ENCODE measurements at places on chromosomes 5 and 9.

- DNase-seq, result no peak
Measured at GRCh38 chr5:52703321-52703720, 84.4 kb upstream of the ITGA1 start.

GRCh38 chr5:72221541-72221940, 98.5 kb downstream of the MRPS27 start:
- no peak for DNase-seq

DNA sequence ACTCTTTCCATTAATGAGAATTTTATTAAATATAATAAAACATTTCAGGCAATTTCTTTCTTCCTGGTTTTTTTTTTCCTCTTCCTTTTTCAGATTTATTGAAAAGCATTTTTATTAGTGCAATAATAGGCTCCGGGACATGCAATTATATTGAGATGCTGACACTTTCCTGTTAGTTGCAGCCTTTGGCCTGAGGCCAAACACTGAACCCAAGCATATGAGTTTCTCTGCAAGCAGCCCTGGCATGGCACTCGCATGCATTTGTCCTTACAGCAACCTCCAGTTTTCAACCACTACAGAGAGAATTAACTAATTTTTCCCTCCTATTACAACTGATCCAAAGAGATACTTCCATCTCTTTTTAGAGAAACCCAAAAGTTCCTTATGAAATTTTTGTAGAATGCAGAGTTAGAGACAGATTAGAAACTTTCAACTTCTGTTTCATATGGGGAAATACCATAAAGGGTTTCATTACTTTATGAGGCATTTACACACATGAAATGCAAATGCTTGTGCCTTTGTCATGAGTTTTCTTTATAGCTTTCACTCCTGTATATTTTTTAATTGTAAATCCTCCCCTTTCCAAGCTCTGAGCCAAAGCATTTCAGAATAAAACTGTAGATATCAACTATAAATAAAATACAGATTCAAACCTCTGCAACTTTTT, 183.0 kb downstream of the CETN3 start:
- DNase-seq, result no peak

GRCh38 chr5:135106610-135107471, 72.8 kb upstream of the PITX1 start:
- no peak for DNase-seq

DNA sequence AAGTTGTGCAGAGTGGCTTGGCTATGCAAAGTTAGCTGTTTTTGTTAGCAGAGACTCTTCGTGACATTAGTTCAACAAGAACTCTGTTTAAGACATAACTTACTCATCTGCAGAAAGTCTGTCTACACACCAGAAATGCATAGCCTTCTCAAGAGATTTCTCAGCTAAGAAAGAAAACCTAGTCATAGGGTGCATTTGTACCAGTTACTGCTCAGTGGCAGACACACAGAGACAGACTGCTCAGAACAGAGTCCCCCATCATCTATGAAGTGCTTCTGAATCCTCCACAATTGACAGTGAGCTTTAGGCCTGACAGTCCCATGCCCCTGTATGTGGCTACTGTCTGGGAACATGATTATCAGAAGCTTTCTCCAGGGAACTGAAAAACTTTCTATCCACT, 56.1 kb upstream of the IFNK start:
- DNase-seq, result no peak

GRCh38 chr9:3508078-3508431, 17.7 kb downstream of the RFX3 start:
- no peak for DNase-seq

DNA sequence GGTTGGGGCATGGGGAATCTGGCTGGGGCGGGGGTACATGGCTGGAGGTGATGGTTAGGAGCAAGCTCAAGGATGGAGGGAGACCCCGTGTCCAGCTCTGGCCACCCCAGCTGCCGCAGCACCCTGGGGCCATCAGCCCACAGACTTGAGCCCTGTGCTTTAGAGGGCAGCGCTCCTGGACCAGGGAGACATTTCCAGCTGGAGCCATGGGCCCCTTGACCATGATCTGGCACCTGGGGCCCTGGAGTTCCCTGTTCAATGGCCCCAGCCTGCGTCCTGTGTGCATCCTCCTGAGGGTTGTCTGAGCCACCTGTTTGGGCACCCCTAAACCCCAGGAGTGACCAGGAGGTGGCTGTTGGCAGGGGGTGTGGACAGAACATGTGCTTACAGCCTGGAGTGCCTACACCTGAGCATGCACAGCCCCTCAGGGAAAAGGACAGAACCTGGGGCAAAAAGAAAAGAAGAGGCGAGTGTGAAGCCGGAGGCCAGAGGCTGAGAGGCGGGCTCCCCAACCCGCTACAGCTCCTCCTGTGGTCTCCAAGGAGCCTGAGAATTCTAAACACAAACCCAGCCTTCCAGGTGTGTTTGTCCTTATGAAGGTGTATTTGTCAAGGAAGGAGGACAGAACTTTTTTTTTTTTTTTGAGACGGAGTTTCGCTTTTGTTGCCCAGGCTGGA, 126.7 kb downstream of the C9orf50 start:
- no peak for DNase-seq

DNA sequence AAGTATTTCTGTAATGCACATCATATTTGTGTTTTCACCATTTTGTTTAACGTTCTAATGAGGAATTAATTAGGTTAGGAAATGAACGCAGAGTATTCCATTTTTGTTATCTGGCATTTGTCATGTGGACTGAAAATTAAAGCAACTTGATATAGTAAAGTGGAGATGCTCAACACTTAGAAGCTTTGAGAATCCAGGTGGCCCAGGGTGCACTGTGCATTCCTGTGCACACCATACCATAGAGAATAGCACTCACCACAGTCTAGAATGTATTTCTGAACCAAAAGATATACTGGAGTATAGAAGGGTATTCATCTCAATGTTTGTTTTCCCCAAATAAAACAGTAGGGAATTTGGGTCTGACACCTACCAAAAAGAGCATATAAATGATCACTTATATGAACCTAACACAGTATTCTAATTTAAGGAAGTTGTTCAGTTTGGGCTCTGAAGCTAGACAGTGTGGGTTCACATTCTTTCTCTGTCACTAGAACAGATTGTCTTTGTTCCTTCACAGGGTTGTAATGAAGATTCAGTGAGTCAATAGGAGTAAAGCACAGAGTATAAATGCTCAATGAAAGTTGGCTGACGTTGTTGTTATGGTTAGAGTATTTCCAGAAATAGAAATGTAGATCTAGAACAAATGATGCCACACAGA, 125.6 kb upstream of the DMRT1 start:
- DNase-seq, result no peak

GRCh38 chr9:33192493-33193255, 25.5 kb upstream of the B4GALT1 start:
- no peak for DNase-seq

DNA sequence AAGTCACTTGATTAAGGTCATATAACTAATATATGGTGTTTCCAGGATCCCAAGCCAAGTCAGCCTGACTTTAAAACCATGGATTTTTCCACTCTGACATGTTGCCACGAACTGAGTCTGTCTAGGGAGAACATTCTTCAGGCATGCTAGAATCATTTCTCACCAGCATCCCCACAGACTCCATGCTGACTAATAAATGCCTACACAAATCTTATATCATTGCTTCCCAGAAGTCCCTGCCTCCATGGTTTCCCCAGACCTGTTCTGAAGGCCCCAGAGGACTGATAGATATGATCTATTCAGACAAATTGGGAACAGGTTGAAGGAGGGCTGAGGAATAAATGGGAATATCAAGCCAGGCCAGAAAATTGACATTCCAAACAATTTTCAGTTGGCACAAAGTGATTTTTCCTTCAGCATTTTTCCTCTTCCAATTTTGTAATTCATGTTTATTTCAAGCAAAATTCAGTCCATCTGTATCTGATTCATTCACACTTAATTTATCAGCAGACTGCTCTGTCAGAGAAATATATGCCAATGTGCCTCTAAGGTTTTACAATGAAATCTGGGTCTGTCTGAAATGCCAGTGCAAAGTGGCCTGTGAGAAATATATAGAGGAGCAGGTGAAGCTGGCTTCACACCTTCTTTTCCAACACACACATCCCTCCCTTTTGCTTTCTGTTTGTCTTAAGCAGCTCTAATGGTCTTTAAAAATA, 413.6 kb upstream of the TNC start:
- DNase-seq, result no peak

DNA sequence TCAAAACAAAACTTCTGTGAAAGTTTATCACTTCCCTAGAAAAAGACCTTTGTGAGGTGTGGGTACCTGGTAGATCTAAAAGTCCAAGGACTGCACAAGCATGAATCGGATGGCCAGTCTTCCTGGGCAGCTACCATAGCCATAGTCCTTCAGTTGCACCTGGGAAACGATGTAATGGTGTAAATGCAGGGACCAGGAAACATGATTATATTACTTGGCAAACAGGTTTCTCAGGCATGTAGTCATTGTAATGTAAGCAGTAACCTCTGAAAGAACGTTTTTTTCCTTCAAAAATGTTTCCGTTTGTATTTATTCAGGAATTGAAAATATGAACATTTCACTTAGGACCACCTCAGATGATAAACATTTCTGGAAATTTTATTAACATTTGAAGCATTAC, 433.4 kb downstream of the DTWD2 start:
- no peak for DNase-seq

GRCh38 chr5:1013238-1013947, 4.8 kb downstream of the NKD2 start:
- no peak for DNase-seq

DNA sequence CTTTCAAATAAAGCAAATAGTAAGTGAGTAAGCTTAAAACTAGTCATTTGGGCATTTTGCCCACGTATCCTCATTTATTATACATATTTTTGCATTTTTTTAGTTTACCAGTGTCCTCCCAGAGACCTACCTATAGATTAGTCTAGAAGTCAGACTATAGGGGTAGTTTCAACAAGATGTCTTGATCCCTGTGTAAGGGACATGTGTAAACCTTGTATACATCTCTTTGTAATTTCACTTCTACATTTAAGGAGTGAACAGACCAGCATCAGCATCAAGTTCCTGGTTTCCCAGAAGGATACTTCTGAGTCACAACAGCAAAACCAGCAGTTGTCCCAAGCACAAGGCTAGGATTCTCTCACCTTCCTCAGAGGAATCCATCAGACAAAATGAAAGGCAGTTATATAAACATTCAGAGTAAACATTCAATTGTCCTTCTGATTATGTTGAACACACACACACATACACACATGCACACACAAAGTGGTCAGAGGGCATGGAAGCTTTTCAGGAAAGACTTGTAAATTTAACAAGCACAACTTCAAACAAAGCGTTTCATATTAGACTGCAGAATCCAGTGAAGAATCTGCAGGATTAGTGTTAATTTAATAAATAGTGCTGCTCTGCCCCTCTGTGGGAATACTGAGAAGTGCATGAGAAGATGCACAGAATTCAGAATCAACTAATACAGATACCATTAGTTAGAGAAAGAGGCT, 55.4 kb downstream of the HINT1 start:
- DNase-seq, result peak; percentile 16

- DNase-seq, result no peak
Measured at GRCh38 chr5:95591490-95591901, 28.4 kb upstream of the GPR150 start.

DNA sequence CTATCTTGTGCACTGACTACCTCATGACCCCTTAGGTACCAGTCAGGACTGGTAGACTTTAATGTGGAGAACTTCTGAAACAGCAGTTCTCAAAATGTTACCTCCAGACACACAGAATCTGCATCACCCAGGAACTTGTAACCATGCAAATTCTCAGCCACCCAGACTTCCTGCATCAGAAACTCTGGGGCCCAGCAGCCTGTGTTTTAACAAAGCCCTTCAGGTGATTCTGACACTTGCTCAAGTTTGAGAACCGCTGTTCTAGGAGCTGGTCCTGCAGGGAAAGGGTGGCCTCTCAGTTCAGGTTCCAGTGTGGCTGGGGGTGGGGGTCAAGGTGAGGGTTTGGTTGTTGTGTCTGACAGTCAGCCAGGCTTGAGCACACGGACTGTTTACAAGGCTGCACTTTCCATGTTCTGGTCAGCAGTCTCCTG, 28.4 kb downstream of the ZFP62 start:
- DNase-seq, result peak; percentile 43

- no peak for DNase-seq
Measured at GRCh38 chr9:34629491-34629808, 584 bp upstream of the ARID3C start.

DNA sequence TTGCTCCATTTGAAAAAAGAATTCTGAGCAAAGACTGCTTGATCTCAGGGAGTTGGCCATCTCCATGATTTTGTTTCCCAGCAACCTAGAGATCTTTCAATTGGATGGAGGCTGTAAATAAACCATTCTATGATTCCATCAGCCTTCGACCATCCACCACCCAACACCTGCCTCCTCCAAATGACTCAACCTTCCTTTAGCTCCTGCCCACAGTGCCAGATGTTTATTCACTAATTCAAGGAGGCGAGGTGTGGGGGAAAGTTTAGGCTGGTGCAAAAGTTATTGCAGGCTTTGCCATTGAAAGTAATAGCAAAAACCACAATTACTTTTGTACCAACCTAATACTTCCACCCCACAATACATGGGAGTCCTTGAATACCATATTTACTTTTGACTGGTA, 327.5 kb downstream of the CAAP1 start:
- no peak for DNase-seq

DNA sequence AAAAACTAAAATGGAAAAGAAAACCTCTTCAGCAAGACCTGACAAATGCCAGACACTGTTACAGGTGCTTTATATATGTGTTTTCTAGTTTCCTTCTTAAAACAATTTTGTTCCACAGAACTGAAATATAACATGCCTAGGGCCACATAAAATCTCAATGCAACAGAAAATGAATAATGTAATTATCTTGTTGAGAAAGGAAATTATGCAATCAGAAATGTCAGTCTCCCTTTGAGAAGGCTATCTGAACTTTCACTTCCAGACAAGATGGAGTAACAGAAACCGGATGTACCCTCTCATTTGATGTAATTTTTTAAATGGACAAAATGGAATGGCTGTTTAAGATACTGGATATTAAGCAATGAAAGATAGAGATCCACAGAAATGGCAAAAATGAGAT, 79.2 kb downstream of the AGTPBP1 start:
- no peak for DNase-seq

GRCh38 chr5:146878476-146879172, at the start of gene PPP2R2B:
TSS of gene PPP2R2B (minus strand) at chr5:146878757.
- DNase-seq, result no peak

DNA sequence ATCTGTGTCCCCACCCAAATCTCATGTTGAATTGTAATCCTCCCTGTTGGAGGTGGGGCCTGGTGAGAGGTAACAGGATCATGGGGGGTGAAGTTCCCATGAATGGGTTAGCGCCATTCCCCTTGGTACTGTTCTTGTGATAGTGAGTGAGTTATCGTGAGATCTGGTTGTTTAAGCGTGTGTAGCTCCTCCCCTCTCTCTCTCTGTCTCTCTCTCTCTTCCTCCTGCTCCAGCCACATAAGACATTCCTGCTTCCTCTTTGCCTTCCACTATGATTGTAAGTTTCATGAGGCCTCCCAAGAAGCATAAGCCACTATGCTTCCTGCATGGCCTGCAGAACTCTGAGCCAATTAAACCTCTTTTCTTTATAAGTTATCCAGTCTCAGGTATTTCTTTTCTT, 28.8 kb downstream of the C5orf15 start:
- DNase-seq, result no peak

DNA sequence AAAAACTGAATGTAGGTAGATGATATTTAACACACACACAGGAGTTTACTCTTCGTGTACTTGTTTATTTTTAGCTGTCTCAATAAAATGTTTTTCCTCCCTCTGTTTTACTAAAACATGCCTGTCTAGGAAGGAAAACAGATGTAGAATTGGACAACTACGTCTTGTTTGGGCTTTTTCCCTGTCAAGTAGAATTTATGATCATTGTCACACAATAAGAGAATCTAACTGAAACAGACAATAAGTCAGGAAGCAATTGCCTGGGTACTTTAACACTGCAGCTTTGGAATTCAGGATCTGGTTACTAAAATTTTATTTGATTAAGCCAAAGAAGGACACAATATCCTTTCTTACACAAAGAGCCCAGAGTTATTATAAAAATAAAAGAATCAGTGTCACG, 164.2 kb downstream of the ZDHHC21 start:
- no peak for DNase-seq

Data from GM19239 (cell line).